RCC 7860 (cell line): ENCODE measurements at places on chromosomes 13 and 19.
A peak's percentile ranks its signal among the peaks of the same experiment; 100 is the strongest.

- DNase-seq: peak; percentile 49
Observed at GRCh38 chr13:29922896-29923295, 72.5 kb upstream of the UBL3 start.

- no peak for DNase-seq
Observed at GRCh38 chr19:41606215-41606837, 20.5 kb downstream of the CEACAM4 start.

DNA sequence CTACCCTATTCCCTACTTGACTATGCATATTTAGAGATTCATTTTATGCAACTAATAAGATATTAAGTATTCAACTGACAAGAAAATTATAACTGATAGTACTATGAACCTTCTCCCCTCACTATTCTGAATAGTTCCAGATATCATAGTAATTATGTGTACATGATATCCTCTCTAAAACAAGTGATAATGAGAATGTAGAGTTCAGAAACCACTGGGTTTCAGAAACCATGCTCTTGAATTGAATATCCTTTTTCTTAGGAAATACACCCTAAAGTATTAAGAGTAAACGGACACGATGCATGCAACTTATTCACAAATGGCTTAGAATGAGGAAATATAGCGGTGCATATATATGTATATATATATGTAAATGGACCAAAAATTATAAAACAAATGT lies 160.9 kb downstream of the TBC1D4 start:
- no peak for DNase-seq

DNA sequence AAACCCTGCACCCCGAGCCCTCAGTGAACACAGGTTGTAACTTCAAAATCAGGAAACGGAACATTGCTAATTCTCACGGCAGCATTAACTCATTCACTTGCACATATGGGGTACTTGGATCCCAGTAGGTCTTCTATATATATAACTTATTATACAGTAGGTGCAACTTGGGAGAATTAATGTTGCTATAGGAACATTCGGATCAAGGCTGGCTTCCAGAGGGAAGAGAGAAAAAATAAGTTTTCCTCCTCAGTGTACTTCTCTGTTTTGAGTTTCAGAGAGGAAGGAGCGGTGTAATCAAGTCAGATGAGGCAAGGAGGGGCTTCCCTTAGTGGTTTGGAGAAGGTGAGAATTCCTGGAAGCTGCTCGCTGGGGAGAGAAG lies 90.9 kb upstream of the ZNF507 start:
- DNase-seq: no peak

DNA sequence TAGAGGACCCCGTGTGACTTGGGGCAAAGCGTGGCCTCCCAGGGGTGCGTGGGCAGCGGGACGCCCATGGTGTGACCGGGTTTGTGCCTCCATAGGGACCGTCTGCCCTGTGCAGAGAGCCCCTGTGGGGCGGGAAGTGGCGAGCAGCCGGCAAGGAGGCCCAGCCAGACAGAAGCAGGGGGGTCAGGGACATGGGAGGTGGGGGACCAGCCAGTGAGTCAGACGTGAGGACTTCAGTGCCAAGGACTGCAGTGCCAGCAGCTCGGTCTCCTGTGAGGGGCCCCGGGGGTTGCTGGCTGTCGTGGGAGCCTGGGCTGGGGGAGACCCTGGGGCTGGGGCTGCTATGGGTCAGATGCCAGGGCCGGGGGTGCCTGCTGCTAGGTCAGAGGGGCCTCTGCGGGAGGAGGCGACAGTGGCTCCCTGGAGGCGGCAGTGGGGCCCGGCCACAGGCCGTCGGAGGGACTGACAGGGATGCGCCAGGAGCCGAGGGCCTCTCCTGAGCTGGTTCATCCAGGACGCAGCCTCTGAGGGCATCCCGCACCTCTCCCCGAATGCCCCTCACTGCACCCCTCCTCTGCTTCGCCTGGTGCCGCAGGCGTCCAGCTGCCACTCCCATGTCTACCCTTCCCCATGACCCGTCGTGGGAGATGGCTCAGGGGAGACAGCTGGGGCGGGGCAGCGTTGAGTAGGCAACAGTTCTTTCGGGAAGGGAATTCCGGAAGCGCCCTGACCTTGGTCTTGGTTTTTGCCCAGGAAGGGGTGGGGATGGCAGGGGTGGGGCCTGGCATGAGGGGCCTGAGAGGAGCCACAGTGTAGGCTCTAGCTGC lies 80.0 kb downstream of the KDM4B start:
- no peak for DNase-seq

DNA sequence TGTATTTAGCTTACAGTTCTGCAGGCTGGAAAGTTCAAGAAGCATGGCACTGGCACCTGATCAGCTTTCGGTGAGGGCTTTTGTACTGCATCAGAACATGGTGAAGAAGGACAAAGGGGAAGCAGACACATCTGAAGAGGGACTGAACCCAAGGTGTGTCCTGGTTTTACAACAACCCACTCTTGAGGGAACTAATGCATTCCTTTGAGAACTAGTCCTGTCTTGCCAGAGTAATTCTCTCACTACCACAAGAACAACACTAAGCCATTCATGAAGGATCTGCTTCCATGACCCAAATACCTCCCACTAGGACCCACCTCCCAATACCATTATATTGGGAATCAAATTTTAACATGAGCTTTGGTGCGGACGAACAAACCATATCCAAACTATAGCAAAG lies 93.6 kb downstream of the RFC3 start:
- DNase-seq: no peak

GRCh38 chr19:13537454-13537853 lies 31.2 kb upstream of the CACNA1A start:
- DNase-seq: no peak

GRCh38 chr19:49889687-49890348 lies 6.9 kb downstream of the IL4I1 start:
- DNase-seq: no peak

GRCh38 chr13:108408672-108409071 lies 139.2 kb downstream of the TNFSF13B start:
- no peak for DNase-seq

GRCh38 chr19:33864311-33864850 lies 67.7 kb downstream of the KCTD15 start:
- no peak for DNase-seq

GRCh38 chr13:51764184-51765141 lies 39.5 kb downstream of the DHRS12 start:
- DNase-seq: peak; percentile 74

GRCh38 chr19:46265217-46265828 lies 31.5 kb upstream of the HIF3A start:
- DNase-seq: peak; percentile 69

GRCh38 chr19:29940971-29941585 lies 961 bp upstream of the URI1 start:
- no peak for DNase-seq

GRCh38 chr13:69948016-69948415 lies 159.6 kb upstream of the ATXN8OS start:
- no peak for DNase-seq
